NCI-H2081 (cell line): ENCODE measurements at places on chromosomes 2 and 18.

DNA sequence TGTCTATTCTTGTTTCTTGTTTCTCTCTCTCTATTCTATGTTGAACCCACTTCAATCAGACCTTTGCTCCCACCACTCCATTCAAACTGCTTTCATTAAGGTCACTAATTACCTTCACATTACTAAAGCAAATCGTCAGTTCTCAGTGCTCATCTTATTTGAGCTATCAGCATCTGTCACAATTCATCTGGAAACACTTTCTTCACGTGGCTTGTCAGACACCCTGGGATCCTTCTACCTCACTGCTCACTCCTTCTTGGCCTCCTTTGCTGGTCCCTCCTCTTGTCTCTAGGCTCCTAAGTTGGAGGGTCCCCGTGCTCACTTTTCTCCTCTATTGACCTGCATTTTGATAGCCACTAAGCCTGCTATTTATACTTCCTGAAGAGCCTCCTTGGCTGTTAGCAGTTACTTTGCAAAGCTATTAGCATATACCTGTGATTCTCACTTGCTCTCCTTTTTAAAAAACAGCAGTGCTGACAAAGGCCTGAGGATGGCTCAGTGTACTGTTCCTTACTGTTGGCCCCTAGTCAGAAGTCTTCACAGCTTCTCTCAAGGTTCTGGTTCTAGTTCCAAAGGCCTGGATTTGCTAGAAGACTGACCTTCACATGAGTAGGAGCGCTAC is 80.2 kb downstream of the PLEKHM3 start:
- DNase-seq, result no peak

GRCh38 chr2:239944694-239945551 is 80.2 kb downstream of the NDUFA10 start:
- no peak for DNase-seq

GRCh38 chr2:96344011-96344410 is 8.4 kb downstream of the NCAPH start:
- no peak for DNase-seq

DNA sequence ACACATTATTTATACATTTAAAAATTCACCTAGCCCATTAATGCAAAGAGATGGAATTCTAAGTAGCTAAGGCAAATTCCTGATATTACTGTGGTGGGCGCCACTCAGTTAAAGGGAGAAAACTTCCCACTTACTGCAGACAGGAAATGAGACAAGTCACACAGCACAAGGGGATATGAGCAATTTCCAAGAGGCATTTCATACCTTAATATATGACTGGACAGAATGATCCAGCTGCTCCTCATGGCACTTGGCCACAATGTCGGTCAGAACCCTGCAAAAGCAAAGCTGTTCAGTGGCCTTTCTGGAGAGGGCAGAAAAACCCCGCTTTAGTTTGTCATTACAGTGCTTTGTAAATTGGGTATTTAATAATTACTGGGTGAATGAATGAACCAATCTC is 121.4 kb upstream of the CCDC195 start:
- DNase-seq, result no peak

DNA sequence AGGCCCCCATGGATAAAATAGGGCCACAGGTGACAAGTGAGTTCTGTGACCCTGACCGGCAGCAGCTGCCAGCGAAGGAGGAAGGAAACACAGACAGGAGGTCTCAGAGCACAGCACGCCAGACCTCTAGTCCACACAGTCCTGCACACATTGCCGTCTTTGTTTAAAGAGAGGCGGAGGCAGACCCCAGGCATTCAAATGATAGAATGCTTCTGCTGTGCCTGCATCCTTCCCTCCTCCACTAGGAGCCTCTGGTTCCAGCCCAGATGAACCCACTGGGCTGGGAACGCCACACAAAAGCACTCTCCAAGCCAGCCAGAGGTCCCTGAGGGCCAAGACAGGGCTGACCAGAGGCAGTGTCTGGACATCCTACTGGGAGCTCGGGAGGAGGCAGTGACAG is 118.7 kb downstream of the KLHL29 start:
- no peak for DNase-seq

DNA sequence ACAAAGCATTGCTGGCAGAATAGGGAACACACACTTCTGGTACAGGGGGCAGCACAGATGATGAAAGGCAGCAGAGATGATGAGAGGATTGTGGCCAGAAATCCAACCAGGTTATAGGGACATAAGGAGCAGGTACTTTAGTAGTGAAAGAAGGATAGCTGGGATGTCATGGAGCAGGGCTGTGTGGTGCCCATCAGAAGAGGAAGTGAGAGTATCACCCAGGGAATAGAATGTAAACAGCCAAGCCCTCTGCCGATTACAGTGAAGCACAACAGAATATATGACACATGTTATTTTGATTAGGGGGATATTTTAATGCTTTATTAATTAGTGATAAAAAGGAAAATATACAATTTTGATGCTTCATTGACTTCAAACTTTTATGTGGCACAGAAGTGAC is 883.4 kb upstream of the CDH2 start:
- no peak for DNase-seq

- no peak for DNase-seq
Measured at GRCh38 chr2:52877703-52878102, 889.9 kb upstream of the CHAC2 start.

DNA sequence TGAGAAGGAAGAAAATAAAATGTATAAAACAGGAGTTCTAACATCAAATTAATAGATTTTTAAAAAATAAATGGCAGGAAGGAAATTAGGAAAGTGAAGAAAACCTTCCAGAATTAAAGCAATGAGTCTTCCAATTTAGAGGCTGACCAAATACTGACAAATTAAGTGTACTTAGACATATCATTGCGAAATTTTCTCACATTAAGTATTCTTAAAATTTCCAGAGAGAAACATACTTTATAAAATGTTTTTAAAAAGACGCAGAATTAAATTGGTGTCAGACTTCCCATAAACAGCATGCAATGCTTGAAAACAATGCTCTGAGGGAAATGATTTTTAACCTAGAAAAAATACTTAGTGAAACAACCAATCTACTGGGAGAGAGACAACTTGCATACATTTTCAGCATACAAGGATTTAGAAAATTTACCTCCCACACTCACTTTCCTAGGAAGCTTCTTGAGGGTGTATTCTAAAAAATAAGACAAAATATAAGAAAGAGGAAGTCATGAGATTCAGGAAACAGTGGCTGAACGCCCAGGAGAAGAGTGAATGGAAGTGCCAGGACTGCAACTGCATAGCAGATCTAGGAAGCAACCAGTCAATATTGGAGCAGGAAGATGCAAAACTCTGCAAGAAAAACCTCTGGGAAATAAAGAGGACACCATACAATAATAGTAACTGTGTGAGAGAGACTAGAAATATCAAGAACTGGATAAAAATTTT is 339.9 kb downstream of the ADCYAP1 start:
- DNase-seq, result no peak

- DNase-seq, result peak; percentile 53
Measured at GRCh38 chr18:26504831-26505230, 43.5 kb downstream of the KCTD1 start.

DNA sequence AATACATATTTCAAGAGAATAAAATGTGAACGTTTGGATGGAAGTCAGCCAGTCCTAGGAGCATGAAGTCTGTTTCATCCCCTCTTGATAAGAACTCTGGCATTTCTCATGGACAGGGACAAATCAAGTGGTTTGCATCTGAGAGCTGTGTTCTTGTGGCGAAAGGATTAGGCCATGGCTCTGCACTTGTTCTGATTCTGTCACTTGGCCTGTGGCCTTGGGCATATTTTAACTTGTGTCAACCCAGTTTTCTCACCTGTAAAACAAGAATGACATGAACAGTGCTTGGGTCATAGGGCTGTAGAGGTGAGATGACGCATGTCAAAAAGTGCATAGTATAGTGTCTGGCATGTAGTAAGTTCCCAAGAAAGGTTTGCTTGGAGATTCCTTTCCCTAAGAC is 125.8 kb downstream of the MGAT5 start:
- no peak for DNase-seq

DNA sequence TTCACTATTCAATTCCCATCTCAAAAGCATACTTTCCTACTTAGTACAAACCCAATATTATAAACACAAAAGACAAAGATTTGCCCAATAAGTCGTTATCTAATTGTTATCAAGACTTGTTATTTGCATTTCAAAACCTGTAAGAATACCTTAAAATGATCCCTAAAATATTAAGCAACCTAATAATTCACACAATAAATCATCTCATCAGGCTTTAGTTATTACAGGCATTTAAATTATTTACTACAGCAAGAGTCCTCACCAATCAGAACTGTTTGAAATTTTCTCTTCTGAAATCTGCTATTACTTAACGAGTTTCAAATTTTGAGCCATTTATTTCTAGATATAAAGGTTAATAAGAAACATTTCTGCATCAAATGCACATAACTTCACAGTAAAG is 1.6 kb downstream of the CCDC88A start:
- DNase-seq, result no peak

GRCh38 chr2:96951125-96951654 is 35.2 kb downstream of the FAM178B start:
- peak; percentile 90 for DNase-seq

DNA sequence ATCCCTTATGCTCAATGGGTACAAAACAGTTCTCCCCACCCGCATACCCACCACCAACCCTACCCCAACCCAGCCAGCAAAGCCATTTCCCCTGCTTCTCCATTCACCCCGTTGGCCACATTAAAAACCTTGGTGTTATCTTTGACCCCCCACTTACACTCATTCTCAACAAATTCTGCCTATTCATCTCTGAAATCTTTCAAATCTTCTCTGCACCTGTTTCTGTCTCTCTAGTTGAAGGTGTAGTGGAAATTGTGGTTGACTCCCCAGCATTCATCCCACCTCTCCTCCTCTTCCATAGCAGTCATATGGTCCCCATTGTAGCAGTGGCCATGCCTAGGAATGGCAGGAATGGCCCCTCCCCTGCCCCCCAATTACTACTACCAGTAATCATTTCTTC is 20.5 kb upstream of the TET3 start:
- DNase-seq, result no peak

DNA sequence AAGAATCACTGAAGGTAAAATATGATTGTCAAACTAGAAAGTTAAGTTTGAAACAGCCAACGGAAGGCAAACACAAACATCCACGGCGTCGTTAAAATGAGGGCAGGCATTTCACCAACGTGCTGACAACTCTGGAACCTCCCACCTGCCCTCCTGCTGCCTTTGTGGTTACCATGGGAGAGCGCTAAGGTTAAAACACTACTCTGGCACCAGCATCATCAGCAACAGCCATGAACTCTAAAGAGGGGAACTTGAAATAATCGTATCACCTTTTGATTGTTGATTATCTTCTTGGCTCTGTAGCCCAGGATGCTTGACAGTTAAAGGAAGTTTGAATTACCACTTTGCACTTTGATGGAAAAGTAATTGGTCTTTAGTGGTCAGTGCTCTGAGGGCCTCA is 34.7 kb downstream of the CYB5A start:
- DNase-seq, result no peak

GRCh38 chr2:18522484-18523146 is 37.8 kb downstream of the RDH14 start:
- DNase-seq, result no peak

GRCh38 chr2:122736279-122736678 is 980.8 kb downstream of the TSN start:
- DNase-seq, result no peak

- peak; percentile 25 for DNase-seq
Measured at GRCh38 chr2:95025406-95026319, at the start of gene MAL. TSS of gene MAL (plus strand) at chr2:95025708. CDS start at chr2:95025793, 85 bp downstream.

- no peak for DNase-seq
Measured at GRCh38 chr2:8870441-8870840, 33.0 kb upstream of the KIDINS220 start.

- DNase-seq, result no peak
Measured at GRCh38 chr2:144663207-144663606, 143.3 kb upstream of the ZEB2 start.

- no peak for DNase-seq
Measured at GRCh38 chr2:46690825-46691224, 211.5 kb downstream of the TMEM247 start.

DNA sequence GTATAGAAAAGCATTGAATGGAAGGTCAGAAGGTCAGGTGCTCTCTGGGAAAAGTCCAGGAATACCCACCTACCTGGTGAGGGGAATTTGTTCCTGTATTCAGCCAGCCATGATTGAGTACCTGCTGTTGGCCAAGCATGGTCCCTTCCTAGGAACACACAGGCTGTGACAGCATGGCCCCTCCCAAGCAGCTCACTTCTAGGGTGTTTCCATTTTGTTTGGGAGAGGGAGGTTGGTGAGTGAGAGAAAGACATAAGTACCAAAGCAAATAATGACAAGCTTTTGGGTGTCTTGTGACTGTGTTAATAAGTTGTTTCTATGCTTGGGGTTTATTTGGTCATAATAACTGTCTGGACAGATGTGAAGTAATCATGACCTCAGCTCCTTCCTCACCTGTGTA is 46.3 kb downstream of the CABLES1 start:
- DNase-seq, result no peak

- DNase-seq, result peak; percentile 67
Measured at GRCh38 chr18:74493689-74494088, 2.5 kb upstream of the CNDP2 start.

DNA sequence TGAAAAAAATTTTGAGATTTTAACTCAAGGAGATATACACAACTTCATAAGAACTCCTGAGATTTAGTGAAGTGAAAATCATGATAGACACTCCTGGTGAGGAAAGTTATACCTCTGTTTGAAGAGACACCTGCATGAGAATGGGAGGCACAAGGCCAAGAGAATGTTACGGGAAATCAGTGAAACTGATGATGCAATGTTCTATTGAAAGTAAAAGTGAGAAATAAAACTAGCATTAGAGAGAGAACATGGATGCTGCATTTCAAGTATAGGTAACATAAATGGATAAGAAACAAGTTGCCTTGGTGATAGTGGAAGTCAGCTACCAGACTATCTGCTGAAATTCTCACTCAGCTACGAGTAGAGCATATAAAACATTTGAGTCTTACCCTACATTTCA is 562.1 kb upstream of the FANCL start:
- DNase-seq, result no peak

DNA sequence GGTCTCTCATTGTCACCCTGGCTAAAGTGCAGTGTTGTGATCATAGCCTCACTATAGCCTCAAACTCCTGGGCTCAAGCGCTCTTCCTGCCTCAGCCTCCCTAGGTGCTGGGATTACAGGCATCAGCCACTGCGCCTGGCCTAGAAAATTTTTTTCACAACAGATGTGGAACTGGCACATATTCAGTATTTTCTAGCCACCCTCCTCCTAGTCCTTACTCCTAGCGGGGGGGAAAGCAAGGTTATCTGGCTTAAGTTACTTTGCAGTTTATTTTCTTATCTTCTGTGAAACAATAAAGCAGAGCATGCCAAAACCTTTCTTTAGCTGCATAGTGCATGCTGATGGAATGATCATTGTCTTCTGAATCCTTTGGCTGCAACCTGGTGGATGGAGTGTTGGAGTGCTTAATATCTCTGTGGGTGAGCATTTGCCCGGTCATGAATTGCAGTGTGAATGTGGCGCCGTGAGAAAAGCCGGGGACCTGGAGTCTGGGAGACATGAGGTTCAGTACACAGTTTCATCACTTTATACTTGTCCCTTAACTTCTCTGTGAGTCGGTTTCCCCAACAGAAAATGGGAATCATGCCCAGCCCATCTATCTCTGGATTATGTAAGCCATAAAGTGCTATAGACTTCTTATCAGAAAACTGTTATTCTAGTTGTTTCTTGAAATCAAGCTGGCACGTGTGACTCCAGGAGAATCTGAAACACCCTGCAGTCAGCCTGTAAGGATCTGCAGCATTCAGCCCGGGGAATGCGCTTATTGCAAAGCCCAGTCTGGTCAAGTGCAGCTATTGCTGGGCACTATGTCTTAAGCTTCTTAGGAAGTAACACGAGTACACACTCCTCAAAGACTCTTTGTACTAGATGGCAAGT is 38.2 kb upstream of the MAP3K20 start:
- no peak for DNase-seq

GRCh38 chr2:167293172-167293781 is 405.0 kb downstream of the XIRP2 start:
- DNase-seq, result peak; percentile 41

- peak; percentile 87 for DNase-seq
Measured at GRCh38 chr2:176553685-176554100, 284.5 kb downstream of the MTX2 start.
